ENCODE measurements at places on chromosomes 16 and 17.

GRCh38 chr16:58040945-58041627, 15.5 kb downstream of the MMP15 start:
- DNase-seq, result no peak

GRCh38 chr17:41559548-41559947, 12.3 kb downstream of the KRT9 start:
- no peak for DNase-seq

- peak; percentile 62 for DNase-seq
These were observed 13.7 kb upstream of the GUCY2D start for GRCh38 chr17:7988750-7989178.

GRCh38 chr16:2791174-2791573, 3.8 kb upstream of the PRSS33 start:
- no peak for DNase-seq

GRCh38 chr17:47318197-47318918, 5.4 kb upstream of the EFCAB13 start:
- DNase-seq, result no peak

GRCh38 chr17:55830699-55831471, 80.0 kb downstream of the PCTP start:
- no peak for DNase-seq

DNA sequence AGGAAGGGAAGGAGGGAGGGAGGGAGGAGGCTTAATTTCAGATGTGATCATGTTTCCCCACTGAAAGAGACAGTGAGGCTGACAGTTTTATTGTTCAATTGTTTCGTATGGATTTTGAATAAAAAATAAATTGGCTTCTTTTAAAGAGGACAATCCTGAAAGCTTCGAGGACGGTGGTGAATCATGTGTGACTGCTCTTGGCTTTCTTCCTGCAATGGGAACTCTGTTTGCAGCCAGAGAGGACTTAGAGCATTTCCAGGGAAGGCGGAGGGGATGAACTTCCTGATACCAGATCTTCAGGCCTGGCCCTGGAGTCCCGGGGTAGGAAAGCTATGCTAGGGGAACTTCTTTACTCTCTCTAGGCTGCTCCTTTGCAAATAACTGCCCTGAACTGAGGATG, 72.8 kb upstream of the C16orf82 start:
- DNase-seq, result no peak

DNA sequence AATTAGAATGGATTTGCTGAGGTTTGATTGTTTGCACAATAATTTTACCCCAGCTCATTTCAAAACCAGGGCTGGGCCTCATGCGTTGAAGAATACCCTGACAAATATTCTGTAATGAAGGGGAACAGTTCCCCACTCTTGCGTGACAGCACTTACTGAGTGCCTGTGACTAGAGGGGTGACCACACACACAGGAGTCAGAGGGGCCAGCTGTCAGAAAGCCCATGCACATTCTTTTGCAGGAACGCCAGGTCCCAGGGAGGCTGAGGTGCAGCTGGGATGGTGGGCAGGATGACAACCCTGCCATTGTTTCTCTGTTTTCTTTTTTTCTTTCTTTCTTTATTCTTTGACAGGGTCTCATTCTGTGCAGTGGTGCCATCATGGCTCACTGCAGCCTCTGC, 44.6 kb downstream of the SMPD3 start:
- no peak for DNase-seq

DNA sequence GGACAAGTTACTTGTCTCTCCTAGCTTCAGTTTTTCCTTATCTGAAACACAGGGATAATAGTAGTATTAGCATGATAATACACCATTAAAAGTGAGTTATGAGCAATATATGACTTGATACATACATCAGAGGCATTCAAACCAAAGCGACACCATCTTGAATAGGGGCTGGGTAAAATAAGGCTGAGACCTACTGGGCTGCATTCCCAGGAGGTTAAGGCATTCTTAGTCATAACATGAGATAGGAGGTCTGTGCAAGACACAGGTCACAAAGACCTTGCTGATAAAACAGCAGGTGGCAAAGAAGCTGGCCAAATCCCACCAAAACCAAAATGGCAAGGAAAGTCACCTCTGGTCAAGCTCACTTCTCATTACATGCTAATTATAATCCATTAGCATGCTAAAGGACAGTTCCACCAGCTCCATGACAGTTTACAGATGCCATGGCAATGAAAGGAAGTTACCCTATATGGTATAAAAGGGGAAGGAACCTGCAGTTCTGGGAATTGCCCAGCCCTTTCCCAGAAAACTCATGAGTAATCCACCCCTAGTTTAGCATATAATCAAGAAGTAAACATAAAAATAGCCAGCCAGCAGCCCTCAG, 37.2 kb upstream of the HS3ST3A1 start:
- no peak for DNase-seq

- DNase-seq, result no peak
These were observed 295.4 kb downstream of the TOX3 start for GRCh38 chr16:52251495-52251894.

GRCh38 chr17:17575360-17576251, 15.9 kb downstream of the PEMT start:
- DNase-seq, result no peak

GRCh38 chr17:60557805-60558204, 31.8 kb upstream of the APPBP2 start:
- no peak for DNase-seq

GRCh38 chr17:80424878-80425765, 10.2 kb downstream of the ENDOV start:
- DNase-seq, result no peak

- no peak for DNase-seq
These were observed 4.1 kb downstream of the ORC6 start for GRCh38 chr16:46693598-46693997.

DNA sequence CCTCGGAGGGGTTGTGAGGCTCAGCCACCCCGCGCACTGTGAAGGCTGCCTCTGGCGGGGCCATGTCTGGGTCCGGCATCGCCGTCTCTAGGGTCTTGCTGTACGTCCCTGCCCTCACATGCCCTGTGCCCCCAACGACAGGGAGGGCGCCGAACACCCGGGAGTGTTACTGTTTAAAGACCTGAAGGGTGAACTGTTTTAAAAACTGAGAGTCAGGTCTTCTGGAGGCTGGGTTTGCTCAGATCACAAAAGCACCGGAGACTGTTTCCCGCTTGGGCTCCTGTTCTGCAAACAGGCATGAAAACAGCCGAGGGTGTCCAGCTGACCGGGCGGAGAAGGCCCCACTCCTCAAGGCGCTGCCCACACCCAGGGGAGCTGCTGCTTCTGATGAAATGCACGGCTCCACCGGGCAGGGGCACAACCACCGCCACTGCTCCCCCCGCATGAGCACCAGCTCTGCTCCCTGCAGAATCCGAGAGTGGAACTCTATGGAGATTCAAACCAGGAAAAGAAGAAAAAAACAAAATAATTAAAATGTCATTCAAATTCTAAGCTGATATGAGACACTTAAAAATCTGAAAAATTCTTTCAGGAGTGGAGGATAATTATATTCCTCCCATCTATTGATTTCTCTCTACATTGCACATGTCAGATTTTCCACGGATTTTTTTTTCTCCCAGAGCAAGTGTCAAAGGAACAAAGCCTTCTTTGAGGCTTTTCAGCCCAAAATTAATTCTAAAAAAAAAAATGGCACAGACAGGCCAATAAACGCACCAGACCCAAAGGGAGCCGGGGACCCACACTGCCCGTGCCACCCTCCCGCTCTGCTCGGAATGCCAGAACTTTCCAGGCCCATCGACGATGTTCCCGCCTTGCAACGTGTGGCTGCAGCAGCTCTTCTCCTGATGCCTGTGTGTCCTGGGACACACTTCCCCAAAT, 74.3 kb downstream of the LMF1 start:
- no peak for DNase-seq

- DNase-seq, result no peak
These were observed 180.1 kb downstream of the PARN start for GRCh38 chr16:14449790-14450480.

DNA sequence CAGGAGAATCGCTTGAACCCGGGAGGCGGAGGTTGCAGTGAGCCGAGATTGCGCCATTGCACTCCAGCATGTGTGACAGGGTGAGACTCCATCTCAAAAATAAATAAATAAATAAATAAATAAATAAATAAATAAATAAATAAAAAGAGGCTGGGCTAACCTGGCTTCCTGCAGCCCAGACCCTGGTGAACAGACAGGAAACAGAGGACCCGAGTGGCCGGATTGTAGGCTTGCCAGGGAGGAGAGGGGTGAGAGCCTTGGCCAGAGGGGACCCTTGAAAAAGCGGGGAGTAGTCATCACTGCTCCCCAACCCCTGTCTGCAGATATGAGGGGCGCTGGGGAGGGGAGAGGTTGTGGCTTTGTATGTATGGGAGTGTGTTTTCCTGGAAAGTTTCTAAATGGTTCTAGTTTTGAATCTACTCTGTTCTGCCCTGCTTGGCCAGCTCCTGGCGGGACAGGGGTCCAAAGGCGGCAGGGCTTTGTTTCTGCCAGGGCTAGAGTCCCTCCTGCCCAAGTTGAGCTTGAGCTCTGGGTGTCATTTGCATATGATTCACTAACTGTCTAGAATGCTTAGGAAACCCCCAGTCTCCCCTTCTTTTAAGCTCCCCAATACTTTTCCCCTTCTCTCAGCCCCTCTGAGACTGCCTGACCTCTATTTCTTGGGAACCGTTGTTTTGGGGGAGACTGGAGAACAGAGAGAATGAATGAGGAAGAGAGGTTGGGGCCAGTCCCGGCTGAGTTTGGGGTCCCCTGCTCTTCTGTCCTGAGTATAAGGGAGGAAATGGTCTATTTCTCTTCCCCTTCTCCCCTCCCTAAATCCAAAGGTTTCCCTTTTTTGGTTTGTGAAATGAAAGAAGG, 16.4 kb downstream of the RARA start:
- no peak for DNase-seq

GRCh38 chr16:67397812-67398545, 4.7 kb upstream of the TPPP3 start:
- DNase-seq, result no peak

GRCh38 chr17:36707904-36708303, 106.5 kb downstream of the MRM1 start:
- DNase-seq, result no peak

All from stimulated activated CD4-positive, alpha-beta T cell treated with anti-CD3 and anti-CD28 coated beads, TNF-alpha, amount 100 ng/mL, for 48 hours (primary cell).